Stimulated activated naive B cell treated with anti-CD40 and anti-IgM and Interleukin-4, amounts not matched to agents 10 μg/mL and 1 μg/mL and 100 μg/mL, for 72 hours (primary cell): ENCODE measurements at places on chromosomes 4 and X.

DNA sequence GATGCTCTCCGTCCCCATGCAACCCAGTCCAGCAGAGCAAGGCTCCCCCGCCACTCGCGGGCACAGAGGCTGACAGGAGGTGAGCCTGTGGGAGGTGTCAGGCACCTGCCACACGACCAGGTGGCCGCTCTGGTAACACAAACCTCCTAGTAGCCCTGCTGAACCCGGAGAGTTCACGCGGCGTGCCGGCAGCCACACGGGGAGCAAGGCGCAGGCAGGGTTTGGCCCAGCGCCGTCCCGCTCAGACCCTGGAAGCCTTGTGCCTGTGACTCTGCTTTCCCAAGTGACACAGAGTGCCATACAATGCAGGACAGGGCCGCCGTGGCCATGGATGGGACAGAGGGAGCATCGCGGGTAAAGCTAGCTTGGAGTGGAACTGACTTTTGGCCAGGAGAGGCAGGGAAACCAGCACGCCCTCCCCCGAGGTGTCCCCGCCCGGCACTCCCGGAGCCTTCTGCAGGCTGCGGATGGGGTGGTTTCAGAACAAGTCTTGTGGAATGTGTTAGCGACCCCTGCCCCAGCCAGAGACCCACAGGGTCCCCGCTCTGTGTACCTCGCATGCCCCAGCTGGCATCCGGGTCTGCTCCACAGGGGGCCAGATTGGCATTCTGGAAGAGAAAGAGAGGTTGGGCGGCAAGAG lies 44.7 kb upstream of the AFAP1 start:
- DNase-seq = no peak

DNA sequence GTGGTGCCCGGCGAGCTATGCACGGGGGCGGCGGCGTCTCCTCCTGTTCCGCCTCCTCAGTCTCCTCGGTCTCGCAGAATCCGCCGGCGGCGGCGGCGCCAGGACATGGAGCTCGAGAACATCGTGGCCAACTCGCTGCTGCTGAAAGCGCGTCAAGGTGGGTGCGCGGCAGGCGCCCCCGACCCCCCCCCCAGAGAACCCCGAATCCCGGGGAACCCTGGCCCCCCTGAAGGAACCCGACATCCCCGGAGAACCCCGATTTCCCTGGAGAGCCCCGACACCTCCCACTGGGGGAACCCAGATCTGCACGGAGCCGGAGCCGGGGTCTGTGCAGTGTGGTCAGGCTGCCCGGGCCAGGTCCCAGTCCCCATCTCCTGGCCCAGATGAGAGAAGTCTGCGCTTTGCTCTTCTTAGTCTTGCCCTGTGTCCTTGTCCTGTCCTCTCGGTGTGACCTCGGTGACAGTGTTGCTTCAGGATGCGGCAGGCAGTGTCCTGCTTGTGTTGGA lies 648 bp downstream of the GRK4 start:
- no peak for DNase-seq

DNA sequence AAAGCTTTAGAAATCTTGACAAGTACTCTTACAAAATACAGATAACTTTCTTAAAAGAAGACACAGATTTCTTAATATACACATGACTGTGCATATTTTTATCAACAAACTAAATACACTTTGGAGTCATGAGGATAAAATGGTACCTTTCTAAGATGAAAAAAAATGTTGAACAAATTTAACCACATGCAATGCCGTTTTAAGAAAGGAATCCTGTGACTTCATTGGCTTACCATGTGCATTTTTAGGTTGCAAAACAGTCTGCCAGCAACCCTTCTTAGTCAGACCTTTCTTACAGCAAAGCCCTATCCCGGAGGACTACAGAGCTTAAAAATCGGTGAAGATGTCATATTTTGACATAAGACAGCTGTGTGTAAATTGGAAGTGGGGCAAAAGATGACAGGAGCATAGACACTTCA lies 51.7 kb downstream of the GASK1B start:
- DNase-seq = no peak

DNA sequence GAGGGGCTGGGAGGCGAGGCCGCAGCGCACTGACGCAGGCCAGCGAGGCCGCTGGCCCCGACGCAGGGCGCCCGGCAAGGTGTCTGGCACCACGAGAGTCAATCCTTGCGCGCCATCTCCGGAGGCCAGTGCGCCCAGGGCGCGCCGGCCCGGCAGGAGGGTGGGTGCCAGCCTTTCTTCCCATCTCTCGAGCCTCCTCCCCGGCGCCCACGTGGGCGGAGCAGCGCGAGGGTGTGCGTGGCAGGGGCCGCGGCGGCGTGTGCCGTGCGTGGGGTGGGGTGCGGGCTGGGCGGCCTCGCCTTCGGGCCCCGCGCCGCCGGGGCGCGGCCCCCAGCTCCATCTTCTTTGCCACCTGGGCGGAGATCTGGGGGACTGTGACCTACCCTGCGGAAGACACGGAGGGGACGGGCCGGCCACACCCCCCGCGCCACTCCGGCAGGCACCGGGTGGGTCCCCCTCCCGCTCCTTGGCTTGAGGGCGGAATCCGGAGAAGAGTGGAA lies 877 bp downstream of the JAKMIP1 start:
- DNase-seq = no peak

DNA sequence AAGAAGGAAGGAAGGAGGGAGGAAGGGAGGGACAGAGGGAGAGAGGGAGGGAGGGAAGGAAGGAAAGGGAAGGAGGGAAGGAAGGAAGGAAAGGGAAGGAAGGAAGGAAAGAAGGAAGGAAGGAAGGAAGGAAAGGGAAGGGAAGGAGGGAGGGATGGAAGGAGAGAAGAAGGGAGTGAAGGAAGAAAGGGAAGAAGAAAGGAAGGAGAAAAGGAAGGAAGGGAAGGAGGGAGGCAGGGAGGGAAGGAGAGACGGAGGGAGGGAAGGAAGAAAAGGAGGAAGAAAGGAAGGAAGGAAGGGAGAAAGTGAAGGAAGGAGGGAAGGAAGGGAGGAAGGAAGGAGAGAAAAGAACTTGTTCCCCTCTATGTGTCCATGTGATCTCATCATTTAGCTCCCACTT lies 465.0 kb downstream of the KCTD8 start:
- DNase-seq = no peak

GRCh38 chr4:184295206-184295605 lies 77.5 kb upstream of the ENPP6 start:
- no peak for DNase-seq

DNA sequence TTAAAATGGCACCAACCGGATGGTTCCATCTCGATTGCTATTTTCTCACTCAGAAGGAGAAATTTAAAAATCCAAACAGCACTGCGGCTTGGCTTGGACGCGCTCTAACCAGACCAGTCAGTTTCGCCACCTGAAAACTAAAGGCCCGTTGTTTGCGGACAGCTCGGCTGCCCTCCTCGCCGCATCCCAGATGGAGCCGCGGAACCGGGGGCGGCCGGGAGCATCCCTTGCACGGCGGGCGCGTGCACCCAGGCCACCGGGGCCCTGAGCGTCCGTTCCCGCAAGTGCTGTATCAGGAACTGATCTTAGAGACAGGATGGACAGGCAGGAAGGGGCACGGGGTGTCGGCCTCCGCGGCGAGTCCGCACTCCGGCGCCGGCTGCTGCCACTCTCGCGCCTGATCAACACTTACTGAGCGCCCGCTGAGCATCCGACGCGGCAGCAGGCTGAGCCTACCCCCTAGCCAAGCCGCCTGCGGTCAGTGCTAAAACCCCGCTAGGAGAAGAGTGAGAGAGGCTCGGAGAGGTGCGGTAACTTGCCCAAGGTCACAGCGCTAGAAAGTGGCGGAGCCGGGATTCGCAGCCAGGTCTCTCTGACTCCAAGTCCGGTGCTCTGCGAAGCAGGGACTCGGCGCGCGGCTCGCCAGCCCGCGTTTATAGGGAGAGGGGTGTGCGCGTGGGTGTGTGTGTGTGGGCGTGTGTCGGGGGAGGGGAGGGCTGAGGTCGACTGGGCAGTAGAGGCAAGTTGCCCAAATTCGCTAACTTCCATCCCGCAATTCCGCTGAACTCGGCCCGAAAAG lies at the start of gene CITED1:
TSS of gene CITED1 (minus strand) at position 629 of the 799 bp plus-strand sequence. CDS start 3,045 bp downstream, outside the sequence.
- DNase-seq = no peak

DNA sequence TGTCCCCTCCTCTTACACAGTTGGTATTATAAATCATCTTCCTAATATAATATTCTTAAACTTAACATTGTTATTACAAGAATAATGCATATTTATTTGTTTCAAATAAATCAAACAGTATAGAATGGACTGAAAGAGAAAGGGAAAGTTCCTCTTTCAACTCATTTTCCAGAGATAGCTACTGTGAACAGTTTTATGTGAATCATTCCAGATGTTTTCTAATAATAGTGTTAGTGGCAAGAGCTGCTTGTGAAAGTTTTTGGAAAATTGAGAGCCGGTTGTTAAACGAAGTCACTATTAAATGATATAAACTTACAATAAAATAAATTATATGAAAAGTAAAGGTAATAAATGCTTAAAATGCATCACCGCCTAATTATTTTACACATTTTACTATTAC lies 14.6 kb downstream of the TMSB4X start:
- DNase-seq = no peak
